Spinal cord (tissue), 10 donors: ENCODE measurements at places on chromosomes 6 and 20. TPM values are rescaled to one million over a fixed set of nuclear protein-coding genes. Genes with fewer than 3 reads are reported as not detected.
A peak's percentile ranks its signal among the peaks of the same experiment; 100 is the strongest.

- no peak overlapping the region for H3K27ac ChIP-seq
- no peaks in the 10 kb centered on the region for H3K36me3 ChIP-seq
- H3K27me3 ChIP-seq: no peaks in the 10 kb centered on the region
- H3K4me3 ChIP-seq: no peak overlapping the region
Measured at GRCh38 chr6:16618962-16619361, 142.3 kb downstream of the ATXN1 start.

- no peaks in the 10 kb centered on the region for H3K27me3 ChIP-seq
- no peaks in the 10 kb centered on the region for H3K36me3 ChIP-seq
- no peak overlapping the region for H3K4me3 ChIP-seq
- H3K27ac ChIP-seq: no peak overlapping the region
- no peaks in the 10 kb centered on the region for H3K4me1 ChIP-seq
Measured at GRCh38 chr6:126967296-126968005, 151.0 kb upstream of the RSPO3 start.

- peak overlapping the region; percentile 71 for H3K27ac ChIP-seq
- no peaks in the 10 kb centered on the region for H3K27me3 ChIP-seq
- no peak overlapping the region for H3K4me3 ChIP-seq
- H3K36me3 ChIP-seq: no peaks in the 10 kb centered on the region
- no peak for DNase-seq
Measured at GRCh38 chr6:21886542-21887151, 293.1 kb downstream of the SOX4 start.

DNA sequence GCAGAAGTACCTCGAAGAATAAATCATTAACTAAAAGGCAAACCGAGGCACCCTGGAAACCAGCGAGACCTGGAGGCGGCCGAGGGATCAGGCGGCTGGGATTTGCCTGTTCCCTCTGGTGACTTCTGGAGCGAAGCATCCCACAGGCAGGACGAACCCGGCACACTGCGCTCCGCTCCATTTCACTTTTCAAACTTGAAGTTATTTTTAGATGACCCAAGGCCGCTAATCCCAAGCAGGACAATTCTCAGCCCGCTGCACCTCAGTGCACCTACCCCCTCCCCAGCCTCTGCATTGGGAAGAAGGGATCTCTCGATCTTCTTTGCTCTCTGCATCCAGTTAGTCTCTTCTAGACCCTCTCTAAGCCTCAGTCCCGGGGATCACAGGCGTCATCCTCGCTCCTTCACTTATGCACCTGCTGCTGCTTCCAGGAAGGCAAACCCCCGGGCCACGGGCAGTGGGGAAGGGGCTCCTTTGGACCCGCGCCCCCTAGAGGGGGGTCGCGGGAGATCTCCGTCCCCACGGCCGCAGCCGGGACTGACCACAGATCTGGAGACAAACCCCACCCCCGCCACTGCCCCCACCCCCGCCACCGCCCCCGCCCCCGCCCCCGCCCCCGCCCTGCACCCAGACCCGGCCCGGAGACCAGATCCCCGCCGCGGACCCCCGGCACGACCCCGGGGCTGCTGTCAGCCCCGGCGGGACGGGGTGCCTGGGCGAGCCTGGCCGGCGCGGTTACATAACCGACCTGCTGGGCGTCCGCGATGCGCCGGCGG is 636 bp downstream of the RCAN2 start:
- H3K4me1 ChIP-seq: peaks cover 11% of the 10 kb centered on the region
- peak overlapping the region; percentile 42 for H3K4me3 ChIP-seq
- H3K27me3 ChIP-seq: peaks cover 6% of the 10 kb centered on the region
- H3K27ac ChIP-seq: no peak overlapping the region
- DNase-seq: no peak

- H3K4me3 ChIP-seq: peak overlapping the region; percentile 45
- H3K27ac ChIP-seq: peak overlapping the region; percentile 22
- DNase-seq: no peak
- peaks cover 14% of the 10 kb centered on the region for H3K27me3 ChIP-seq
Measured at GRCh38 chr6:106097411-106098231, 11.5 kb downstream of the PRDM1 start.

DNA sequence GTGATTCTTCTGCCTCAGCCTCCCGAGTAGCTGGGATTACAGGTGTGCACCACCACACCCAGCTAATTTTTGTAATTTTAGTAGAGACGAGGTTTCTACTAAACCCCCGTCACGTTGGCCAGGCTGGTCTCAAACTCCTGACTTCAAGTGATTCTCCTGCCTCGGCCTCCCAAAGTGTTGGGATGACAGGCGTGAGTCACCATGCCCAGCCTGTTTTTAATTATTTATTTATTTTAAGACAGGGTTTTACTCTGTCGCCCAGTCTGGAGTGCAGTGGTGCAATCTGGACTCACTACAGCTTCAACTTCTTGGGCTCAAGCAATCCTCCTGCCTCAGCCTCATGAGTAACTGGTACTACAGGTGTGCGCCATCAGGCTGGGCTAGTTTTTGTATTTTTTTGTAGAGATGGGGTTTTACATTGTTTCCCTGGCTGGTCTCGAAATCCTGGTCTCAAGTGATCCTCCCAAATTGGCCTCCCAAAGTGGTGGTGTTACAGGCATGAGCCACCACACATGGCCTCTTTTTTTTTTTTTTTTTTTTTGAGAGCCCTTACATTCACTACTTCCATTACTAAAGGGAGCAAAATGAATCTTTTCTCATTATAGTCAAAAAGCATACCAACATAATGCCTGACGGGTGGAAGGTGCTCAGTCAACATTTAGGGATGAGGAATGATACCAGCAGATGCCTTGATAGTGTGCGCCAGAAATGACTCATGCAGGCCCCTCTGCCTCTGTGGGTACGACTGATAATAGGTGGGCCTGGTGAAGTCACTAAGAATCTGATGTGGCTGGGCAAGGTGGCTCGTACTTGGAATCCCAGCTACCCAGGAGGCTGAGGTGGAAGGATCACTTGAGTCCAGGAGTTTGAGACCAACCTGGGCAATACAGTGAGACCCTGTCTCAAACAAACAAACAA is 17.8 kb upstream of the RALGAPB start:
- no peak overlapping the region for H3K4me3 ChIP-seq
- no peaks in the 10 kb centered on the region for H3K4me1 ChIP-seq
- H3K36me3 ChIP-seq: peaks cover 16% of the 10 kb centered on the region
- H3K27ac ChIP-seq: no peak overlapping the region
- H3K27me3 ChIP-seq: no peaks in the 10 kb centered on the region

- DNase-seq: peak; percentile 66
- H3K27ac ChIP-seq: peak overlapping the region; percentile 25
- no peak overlapping the region for H3K4me3 ChIP-seq
- no peaks in the 10 kb centered on the region for H3K36me3 ChIP-seq
- no peaks in the 10 kb centered on the region for H3K27me3 ChIP-seq
- peaks cover 5% of the 10 kb centered on the region for H3K4me1 ChIP-seq
Measured at GRCh38 chr6:134822920-134823709, 126.8 kb downstream of the ALDH8A1 start.

- H3K27me3 ChIP-seq: no peaks in the 10 kb centered on the region
- no peak for DNase-seq
- no peaks in the 10 kb centered on the region for H3K36me3 ChIP-seq
- H3K27ac ChIP-seq: no peak overlapping the region
- H3K4me1 ChIP-seq: no peaks in the 10 kb centered on the region
Measured at GRCh38 chr20:7897781-7898364, 42.4 kb downstream of the HAO1 start.

DNA sequence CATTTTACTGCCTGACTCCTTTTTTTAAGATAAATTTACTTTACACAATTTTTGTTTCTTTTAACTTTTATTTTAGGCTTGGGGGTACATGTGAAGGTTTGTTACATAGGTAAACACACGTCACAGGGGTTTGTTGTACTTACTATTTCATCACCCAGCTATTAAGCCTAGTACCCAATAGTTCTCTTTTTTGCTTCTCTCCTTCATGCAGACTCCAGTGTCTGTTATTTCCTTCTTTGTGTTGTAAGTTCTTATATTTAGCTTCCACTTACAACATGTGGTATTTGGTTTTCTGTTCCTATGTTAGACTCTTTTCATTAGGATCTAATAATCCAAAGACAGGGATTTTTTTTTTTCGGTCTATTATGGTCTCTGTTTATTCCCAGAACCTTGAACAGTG is 83.5 kb upstream of the CCN6 start:
- no peak for DNase-seq
- H3K36me3 ChIP-seq: no peaks in the 10 kb centered on the region
- peaks cover 4% of the 10 kb centered on the region for H3K4me1 ChIP-seq
- H3K27ac ChIP-seq: no peak overlapping the region

GRCh38 chr6:119407156-119407555 is 57.6 kb upstream of the MAN1A1 start:
- H3K4me3 ChIP-seq: no peak overlapping the region
- H3K27me3 ChIP-seq: no peaks in the 10 kb centered on the region
- no peaks in the 10 kb centered on the region for H3K36me3 ChIP-seq
- H3K27ac ChIP-seq: no peak overlapping the region
- H3K4me1 ChIP-seq: no peaks in the 10 kb centered on the region

DNA sequence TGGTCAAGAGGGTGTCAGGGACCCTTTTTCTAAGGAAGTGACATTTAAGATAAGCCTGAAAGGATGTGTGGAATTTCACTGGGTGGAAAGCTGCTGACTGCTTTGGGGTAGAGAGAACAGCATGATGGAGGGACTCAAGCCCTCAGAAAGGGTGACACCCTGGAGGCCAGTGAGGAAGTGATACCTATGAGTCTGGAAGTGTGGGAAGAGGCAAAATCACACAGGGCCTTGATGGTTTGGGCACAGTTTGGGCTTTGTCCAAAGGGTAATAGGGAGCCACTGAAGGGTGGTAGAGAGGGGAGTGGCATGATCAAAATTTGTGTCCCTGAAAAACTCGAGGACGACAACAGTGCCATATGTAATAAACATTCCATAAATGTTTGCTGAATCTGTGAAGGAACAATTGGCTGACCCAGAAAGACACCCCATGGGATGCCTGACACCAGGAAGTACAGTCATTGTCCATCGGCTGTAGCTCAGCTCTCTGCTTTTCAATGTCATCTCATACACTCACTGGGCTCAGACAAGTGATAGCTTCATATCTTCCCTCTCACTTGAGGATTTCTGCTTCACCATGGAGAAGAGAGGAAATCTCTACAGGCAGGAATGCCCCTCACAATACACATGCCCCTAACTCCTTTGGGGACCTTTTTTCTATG is 21.3 kb downstream of the CASS4 start:
- DNase-seq: no peak
- H3K27me3 ChIP-seq: no peaks in the 10 kb centered on the region
- no peak overlapping the region for H3K27ac ChIP-seq

- H3K4me3 ChIP-seq: no peak overlapping the region
- H3K36me3 ChIP-seq: no peaks in the 10 kb centered on the region
- H3K4me1 ChIP-seq: no peaks in the 10 kb centered on the region
- DNase-seq: no peak
- no peak overlapping the region for H3K27ac ChIP-seq
- no peaks in the 10 kb centered on the region for H3K27me3 ChIP-seq
Measured at GRCh38 chr6:102660303-102660702, 1266.8 kb downstream of the GRIK2 start.

- no peaks in the 10 kb centered on the region for H3K27me3 ChIP-seq
- peaks cover 12% of the 10 kb centered on the region for H3K4me1 ChIP-seq
- H3K36me3 ChIP-seq: no peaks in the 10 kb centered on the region
- H3K27ac ChIP-seq: no peak overlapping the region
Measured at GRCh38 chr20:58567437-58567836, 52.2 kb upstream of the APCDD1L start.

DNA sequence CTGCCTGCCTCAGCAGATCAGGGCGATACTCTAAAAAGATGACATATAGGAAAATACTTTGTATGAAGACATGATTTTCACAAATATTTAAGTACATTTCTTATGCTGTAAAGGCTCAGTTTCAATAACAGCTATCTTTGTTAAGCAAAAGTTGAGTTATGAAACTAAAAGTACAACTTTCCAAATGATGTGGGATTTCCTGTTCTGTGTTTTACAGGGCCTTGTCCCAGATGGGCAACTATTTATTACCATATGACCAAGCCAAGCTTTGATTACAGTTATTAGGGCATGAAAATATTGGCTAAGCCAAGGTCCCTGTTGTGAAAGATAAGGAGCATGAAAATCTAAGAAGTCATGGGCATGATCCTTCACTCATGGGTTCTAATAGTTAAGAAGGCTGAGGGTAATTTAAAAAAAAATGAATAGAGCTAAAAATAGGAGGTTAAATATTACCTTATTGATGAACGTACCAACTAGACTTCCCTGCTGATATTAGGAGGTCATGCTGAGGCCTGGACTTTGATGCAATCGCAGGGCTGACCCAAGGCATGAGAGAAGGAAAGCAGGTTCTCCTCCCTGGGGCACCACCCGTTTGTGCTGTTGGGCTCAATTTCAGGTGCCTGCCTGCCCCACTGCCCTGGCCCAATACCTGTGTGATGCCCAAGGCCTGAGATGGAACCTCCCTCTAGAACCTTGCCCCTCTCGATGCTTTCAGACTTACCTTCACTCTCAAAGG is 294.4 kb upstream of the PRDM1 start:
- H3K27ac ChIP-seq: no peak overlapping the region

DNA sequence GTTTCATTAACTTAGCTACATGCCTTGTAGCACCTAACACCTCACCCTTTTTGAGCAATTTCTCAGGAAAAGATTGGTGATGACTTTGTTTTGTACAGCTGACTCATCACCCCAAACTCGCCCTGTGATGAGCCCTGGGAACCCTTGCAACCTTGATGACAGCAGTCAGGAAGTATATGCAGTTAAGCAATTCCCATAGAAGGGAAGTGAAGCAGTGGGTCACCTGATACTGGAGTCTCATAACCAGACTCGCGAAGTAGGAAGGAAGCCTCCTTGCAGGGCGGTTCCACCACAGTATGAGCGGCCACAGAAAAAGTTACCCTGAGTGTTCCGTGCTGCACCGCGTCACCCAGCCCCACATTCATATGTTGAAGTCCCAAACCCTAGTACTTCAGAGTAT is 82.0 kb upstream of the EDN1 start:
- no peaks in the 10 kb centered on the region for H3K4me1 ChIP-seq
- no peak for DNase-seq
- H3K27me3 ChIP-seq: no peaks in the 10 kb centered on the region
- no peak overlapping the region for H3K27ac ChIP-seq
- no peak overlapping the region for H3K4me3 ChIP-seq
- H3K36me3 ChIP-seq: no peaks in the 10 kb centered on the region

GRCh38 chr6:47009583-47009982 is 32.5 kb downstream of the ADGRF1 start:
- H3K4me1 ChIP-seq: no peaks in the 10 kb centered on the region
- no peak overlapping the region for H3K4me3 ChIP-seq
- H3K36me3 ChIP-seq: no peaks in the 10 kb centered on the region
- H3K27ac ChIP-seq: no peak overlapping the region
- H3K27me3 ChIP-seq: no peaks in the 10 kb centered on the region

GRCh38 chr6:29980511-29980910 is 38.2 kb downstream of the HLA-A start:
- H3K4me3 ChIP-seq: no peak overlapping the region
- no peak for DNase-seq
- peaks cover 24% of the 10 kb centered on the region for H3K27me3 ChIP-seq
- no peak overlapping the region for H3K27ac ChIP-seq
- peaks cover 18% of the 10 kb centered on the region for H3K4me1 ChIP-seq
- H3K36me3 ChIP-seq: no peaks in the 10 kb centered on the region

LTV1 gene
- 20.6 TPM for total RNA-seq

SAMD5 gene
- 7.8 TPM for total RNA-seq

ADTRP gene
- not detected for total RNA-seq

SCRT2 gene
- 0.40 TPM for total RNA-seq

CST1 gene
- total RNA-seq: not detected
